Activated CD4-positive, alpha-beta T cell treated with anti-CD3 and anti-CD28 coated beads for 36 hours (primary cell): ENCODE measurements at places on chromosomes 1 and 21. TPM values are rescaled to one million over a fixed set of nuclear protein-coding genes. Genes with fewer than 3 reads are reported as not detected.

The SPATA46 gene
- total RNA-seq = not detected

The SLAMF6 gene
- total RNA-seq = 45.9 TPM

The PGLYRP3 gene
- not detected for total RNA-seq

The KCNE1 gene
- 0.07 TPM for total RNA-seq

The TTC39A gene
- total RNA-seq = 0.11 TPM

The SPRR1A gene
- not detected for total RNA-seq

The SHISA4 gene
- total RNA-seq = 0.14 TPM

The PALMD gene
- not detected for total RNA-seq

The LYPD8 gene
- not detected for total RNA-seq

The NPHS2 gene
- not detected for total RNA-seq

GRCh38 chr1:221812905-221813597 is 71.2 kb upstream of the DUSP10 start:
- DNase-seq = no peak

GRCh38 chr1:65626003-65626402 is 166.7 kb upstream of the PDE4B start:
- DNase-seq = no peak

DNA sequence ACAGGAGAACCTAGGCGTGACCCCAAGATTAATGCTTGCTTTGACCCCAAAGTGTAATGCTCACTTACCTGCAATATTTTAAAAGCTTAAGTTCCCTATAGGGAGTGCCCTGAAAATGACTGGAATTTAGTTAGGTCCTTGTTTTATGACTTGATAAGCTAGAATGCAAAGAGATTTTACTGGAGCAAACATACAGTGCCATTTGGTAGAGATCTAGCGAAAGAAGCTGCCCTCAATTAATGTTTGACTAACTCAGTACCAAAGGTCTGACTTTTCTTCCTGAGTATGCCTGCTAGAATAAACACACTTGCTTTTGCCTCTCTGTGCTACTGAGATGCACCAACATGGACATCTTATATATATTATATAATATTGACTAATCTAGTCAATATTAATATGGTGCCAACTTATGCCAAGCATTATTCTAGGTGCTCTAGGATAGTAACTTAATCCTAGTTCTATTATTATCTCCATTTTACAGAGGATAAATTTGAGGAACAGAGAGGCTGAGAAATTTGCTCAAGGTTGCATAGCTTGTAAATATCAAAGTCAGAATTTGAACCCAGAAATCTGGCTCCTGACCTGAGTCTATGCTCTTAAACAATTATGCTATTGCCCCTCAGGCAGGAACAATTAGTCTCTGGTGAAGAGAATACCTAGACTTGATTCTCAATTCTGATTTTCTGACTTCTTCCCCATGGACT is 18.2 kb downstream of the S100A10 start:
- DNase-seq = no peak

DNA sequence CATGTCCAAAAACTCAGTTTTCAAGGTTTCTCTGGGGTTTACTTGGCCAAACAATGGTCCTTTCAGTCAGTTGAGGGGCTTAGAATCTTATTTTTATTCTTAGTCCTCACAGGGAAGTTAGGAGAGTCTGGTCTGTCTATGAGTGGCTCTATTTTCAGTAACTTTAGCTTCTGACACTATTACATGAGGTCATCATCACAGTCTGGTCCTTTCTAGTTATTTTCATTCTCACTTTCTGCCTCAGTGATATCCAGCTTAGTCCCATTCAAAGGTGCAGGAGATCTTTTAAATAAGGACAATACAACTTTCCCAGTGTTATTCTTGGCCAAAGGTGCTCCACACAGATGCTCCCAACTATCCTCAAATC is 30.0 kb upstream of the FGGY start:
- DNase-seq = no peak

- DNase-seq = no peak
Measured at GRCh38 chr1:21318057-21318713, 27.9 kb upstream of the ECE1 start.

DNA sequence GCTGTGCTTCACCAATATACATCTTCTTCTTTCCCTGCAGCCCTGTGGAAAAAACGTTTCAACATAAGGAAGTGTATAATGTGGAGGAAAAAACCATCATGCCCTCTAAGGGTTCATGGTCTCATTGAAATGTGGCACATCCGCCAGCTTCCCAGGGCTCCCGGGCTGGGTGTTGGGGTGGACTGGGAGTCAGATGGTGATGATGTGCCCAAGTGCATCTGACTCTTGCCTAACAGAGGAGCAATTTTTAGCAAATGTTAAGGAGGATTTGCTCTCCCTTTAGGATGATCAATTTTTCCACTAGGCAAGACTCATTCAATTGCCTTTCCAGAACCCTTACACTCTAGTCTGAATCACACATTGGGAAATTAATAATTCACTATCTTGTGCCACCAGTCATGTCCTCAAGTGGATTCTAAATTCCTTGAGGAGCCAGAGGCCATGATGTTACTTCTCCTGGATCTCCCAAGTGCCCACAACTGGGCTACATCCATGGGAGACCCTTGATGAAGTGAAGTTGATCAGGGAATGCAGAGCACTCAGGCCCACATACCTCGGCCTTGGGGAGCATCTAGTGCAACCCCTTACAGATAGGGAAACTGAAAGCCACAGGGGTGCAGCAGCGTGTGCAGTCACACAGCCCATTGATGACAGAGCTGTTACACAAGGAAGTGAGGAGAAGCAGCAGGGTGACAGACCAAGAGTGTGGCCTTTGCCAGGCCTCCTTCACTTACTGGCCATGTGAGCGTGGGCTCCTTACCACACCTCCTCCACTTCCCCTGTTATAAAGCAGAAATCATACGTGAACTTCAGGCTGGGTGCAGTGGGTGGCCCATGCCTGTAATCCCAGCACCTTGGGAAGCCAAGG is 100.0 kb upstream of the SLC44A3 start:
- DNase-seq = peak; percentile 35

DNA sequence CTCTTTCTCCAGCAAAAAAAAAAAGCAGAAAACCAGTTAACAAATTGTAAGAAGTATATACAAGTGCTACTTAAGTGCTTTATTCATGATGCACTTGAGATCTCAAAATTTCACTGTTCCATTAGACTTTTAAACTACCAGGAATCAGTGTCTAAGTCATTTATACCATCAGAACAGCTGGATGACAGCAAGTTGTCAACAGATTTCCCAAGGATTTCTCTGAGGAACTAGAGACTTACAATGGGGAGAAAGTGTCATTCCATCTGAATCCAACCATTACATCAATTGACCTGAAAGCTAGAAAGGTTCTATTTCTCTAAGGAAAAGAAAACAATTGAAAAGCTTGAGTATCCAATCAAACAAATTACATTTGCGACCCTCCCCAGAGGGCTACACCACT is 43.8 kb downstream of the USH2A start:
- DNase-seq = no peak

DNA sequence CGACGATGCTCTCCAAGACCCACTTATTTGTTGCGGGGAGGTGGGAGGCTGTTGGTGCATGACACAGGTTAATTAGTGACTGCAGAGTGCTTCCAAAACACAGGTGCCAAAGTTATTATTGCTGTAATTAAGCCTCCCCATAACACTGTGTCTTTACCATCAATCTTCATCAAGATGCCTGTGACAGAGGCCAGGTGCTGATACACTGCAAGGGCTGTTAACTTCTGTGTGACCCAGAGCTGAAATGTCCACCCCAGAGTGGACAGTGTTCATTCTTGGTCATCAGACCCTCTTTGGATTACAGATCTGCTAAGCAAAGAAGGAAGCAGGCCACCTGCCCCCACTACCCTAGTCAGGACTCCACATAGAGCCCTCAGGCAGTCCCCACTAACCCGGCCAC is 55.5 kb downstream of the CAPN8 start:
- no peak for DNase-seq

DNA sequence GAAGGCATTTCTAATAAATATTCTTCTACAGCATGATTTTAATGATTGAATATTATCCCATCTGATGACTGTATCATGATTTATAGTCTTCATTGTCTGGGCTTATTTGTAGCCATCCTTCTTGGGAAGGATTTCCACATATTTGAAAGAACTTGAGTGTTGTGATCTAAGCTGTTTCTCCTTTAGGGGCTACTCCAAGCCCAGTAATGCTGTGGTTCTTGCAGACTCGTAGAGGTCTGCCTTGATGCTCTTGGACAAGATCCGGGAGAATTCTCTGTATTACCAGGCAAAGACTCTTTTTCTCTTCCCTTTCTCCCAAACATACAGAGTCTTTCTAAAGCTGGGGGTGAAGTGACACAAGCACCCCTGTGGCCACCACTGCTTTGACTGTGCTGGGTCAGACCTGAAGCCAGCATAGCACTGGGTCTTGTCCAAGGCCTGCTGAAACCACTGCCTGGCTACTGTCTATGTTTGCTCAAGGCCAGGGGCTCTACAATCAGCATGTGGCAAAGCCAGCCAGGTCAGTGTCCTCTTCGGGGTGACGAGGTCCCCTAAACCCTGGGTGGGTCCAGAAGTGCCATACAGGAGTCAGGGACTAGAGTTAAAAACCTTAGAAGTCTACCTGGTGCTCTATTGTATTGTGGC is 107.4 kb downstream of the GIPC2 start:
- no peak for DNase-seq

DNA sequence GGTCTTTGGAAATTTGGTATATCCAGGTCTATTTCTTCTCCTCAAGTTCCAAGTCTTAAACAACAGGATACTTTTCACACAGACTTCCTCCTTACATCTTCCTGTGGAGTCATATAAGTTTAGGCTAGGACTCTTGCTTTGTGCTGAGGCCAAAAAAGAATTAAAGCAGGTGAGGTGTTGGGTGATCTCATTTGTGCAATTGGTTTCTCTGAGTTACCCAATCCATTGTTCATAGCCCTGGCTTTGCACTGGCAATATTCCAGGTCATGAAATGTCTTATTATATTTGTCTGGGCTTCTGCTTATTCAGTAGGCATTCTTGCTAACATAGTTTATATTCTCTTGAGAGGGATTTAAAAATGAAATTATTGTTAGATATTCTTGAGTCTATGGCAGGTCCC is 14.1 kb upstream of the KIAA0040 start:
- DNase-seq = no peak

DNA sequence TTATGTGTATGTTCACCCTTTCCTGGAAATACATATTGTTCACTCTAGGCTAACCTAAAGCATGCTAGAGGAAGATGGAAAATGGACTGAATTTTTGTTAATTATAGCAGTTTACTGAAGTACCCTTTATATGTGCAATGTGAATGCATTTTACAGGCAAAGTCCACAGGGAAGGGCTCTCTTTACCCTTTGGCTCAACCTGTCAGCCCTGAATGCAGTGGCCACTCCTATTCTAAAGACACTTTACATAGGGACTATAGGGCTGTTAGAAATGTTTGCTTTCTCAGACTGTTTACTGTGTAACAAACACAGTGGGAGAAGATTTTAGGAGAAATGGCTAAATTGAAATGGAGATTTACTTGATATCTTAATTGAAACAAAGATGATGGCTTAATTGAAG is 78.5 kb downstream of the BRINP2 start:
- DNase-seq = no peak

GRCh38 chr1:14881775-14882672 is 271.5 kb upstream of the TMEM51 start:
- DNase-seq = no peak

DNA sequence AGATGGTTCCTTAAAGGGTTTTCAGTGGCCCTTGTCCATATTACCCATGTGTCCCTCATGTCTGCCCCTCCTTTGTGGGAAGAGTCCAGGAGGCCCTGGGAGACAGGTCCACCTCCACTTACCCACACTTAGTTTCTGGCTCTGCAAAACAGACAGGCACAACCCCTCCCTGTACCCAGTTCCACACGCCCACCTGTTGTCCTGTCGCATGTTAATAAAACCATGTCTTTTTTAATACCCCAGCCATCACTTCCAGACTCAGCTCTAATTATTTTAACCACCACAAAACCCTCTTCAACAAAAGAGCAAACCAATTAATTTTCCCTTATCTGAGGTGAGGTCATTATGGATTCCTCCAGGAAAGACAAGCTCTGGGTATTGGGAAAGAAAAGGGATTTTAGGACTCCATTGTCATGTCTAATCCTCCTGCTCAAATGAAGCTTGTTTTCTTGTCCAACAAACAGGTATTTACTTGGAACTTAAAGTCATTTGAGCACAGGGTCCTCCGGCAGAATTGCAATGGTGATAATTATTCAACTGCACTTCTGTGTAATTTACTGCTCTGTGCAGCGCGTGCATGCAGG is 68.9 kb downstream of the CCDC185 start:
- no peak for DNase-seq

DNA sequence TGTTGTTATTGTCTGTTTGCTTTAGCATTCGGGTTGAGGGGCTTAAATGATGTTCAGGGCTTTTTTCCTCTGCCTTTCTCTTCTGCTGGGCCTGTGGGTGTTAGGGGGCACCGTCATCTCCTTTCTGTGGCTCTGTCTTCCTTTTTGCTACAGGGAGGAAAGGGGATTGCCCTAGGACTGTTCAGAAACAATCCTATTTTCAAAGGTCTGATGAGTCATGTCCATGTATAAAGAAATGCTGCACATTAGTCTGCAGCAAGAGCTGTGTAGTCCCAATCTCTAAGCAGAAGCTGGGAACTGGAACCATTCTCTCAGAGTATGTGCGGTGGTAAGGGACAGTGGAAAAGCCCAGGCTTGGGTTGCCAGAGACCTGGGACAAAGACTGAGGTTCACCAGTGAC is 462.3 kb downstream of the OMA1 start:
- DNase-seq = no peak

DNA sequence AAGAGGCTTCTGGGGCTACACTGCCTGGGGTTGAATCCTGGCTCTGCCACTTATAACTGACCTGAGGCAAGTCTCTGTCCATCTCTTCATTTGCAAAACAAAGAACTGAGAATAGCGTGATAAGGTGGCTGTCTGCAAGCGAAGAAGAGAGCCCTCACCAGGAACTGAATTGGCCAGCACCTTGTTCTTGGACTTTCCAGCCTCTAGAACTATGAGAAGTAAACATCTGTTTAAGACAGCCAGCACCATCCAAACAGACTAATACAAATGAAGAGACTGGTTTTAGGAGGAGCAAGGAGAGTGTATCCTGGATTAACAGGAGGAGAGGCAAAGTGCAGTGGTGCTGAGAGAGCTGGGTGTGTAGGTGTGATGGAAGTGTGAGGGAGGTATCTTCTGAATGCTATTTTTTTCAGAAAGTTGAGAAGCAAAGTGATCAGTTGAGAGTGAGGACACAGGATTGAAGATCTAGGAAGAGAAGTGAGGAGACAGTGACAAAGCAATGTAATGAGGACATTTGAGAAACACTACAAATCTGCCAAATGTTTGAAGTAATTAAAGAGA is 59.3 kb downstream of the CD58 start:
- DNase-seq = no peak

DNA sequence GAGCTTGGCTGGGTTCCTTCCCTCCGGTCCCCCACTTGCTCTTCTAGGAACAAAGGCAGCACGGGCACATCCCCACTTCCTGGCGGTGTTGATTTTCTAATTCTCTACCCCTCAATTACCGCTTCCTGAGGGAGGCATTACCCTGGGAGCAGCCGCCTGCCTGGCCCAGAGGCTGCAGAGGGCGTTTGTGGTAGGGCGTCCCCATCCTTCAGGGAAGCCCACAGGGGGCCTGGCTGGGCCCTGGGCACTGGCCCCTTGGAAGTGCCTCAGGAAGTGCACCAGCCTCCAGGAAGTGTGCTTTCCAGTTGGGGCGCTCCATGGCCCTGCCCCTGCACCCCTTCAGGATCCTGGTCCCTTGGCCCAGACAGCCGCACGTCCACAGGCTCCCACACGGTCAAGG is 42.1 kb upstream of the CASZ1 start:
- no peak for DNase-seq
